GM03348 (cell line): ENCODE measurements at places on chromosomes 4 and X.

GRCh38 chr4:122873821-122874593 lies 47.4 kb downstream of the FGF2 start:
- DNase-seq, result peak; percentile 77

- DNase-seq, result peak; percentile 67
Measured at GRCh38 chr4:38678078-38678477, 14.1 kb downstream of the KLF3 start.

- DNase-seq, result no peak
Measured at GRCh38 chr4:4583606-4584005, 41.8 kb upstream of the STX18 start.

GRCh38 chrX:155612312-155613224 lies at the start of gene TMLHE:
TMLHE (minus strand) TSS chrX:155612952; CDS start chrX:155545276, 67,676 bp downstream.
- DNase-seq, result peak; percentile 82

GRCh38 chrX:85905851-85906250 lies 141.5 kb downstream of the CHM start:
- DNase-seq, result no peak

DNA sequence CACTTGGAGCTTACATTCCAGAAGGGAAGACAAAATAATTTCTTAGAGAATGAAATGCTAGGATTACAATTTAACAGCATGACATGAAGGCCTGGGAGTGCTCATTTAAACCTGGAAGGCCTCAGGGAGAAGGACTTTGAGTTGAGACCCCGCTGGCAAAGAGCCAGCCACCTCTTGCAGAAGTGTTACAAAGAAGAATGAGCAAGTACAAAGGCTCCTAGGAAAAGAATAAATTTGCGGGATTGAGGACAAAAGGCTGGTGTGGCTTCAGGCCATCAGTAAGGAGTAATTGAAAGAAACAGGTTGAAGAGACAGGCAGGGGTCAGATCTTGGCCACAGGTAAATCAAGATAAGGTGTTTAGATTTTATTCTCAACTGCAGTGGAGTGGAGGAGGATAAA lies 3.1 kb upstream of the ELOVL6 start:
- DNase-seq, result no peak
